ENCODE measurements at places on chromosomes 1 and 21.

- no peak for DNase-seq
These were observed 126.7 kb downstream of the PGBD5 start for GRCh38 chr1:230299191-230300006.

- no peak for DNase-seq
These were observed 268.1 kb downstream of the GRIK1 start for GRCh38 chr21:29671728-29672127.

DNA sequence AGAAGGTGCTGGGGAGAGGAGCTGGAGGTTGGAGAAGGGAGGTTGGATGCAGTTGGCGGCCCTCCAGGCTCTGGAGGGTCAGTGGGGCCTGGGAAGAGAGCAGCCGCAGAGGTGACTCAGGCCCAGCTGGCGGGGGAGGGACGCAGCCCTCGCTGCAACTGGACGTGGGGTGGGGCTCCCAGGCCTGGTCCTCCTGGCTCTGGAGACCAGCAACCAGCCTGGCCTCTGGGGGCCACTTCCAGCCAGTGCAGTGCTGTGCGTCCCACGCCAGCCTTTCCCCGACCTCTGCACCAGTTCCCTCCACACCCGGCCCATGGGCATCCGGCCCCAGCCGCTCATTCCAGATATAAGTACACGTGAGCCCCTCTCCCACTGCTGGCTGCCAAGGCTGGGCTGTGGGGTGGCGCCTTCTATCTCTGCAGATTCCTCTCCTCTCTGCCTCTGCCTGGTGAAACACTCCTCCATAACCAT is 38.0 kb upstream of the COL18A1 start:
- DNase-seq, result peak; percentile 97

GRCh38 chr1:202291001-202291400 is 50.7 kb downstream of the UBE2T start:
- DNase-seq, result no peak

DNA sequence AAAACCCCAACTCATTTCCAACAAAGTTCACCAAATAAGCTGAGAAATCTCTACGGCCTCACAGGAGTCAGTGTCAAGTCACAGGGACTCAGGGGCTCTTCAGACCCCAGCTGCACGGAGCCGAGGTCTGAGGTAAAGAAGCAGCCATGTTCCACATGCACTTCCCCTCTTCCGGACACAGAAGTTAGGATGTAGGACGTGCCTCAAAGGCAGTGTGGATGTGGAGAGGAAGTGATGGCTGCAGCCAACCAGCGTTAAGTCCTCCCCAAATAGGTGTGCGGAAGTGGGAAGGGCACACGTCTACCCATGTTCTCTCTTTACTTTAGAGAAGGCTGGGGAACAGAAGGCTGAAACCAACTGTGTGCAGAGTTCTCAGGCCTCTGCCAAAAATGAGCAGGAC is 14.6 kb upstream of the NCF2 start:
- DNase-seq, result no peak

- peak; percentile 22 for DNase-seq
These were observed 190.6 kb downstream of the FGGY start for GRCh38 chr1:59487335-59488031.

DNA sequence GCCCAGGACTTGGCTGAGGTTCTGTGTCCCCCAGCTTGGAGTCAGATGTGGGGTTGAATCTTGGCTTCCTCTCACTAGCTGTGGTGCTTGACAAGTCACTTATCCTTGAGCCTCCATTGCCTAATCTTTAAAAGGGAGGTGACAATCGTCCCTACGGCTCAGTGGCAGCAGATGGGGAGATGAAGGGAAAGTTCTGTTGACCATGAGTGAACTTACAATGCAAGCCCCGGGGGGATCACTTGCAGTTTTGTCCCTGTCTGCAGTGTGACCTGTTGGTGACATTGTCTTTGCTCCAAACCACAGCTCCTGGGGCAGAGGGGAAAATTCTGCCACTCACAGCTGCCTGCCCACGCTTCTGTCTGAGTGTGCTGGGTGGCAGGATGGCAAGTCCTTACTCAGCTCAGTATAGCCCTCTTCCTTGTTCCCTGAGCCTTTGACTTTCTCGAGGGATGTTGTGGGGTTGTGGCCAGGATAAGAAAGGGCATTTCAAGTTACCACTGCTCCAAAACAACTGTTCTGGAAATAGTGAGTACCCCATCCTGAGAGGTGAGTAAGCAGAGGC is 1.7 kb downstream of the PCSK9 start:
- no peak for DNase-seq

- DNase-seq, result no peak
These were observed 615 bp upstream of the MRPS15 start for GRCh38 chr1:36464605-36465393.

DNA sequence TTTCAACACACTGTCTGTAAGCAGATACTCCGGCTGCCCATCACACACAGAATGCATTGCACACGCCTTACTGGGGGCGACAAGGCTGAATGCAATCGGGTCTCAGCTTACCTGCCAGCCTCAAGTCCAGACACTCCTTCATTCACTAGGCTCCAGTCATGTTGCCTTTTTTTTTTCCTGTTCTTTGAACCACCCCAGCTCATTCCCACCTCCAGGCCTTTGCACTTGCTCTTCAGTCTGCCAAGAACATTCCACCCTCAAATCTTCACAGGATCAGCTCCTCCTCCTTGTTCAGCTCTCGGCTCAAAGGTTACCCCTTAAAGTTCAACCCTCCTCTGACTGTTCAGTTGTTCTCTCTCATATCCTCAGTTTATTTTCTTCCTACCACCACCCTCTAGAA is 181.9 kb upstream of the ESRRG start:
- DNase-seq, result no peak

DNA sequence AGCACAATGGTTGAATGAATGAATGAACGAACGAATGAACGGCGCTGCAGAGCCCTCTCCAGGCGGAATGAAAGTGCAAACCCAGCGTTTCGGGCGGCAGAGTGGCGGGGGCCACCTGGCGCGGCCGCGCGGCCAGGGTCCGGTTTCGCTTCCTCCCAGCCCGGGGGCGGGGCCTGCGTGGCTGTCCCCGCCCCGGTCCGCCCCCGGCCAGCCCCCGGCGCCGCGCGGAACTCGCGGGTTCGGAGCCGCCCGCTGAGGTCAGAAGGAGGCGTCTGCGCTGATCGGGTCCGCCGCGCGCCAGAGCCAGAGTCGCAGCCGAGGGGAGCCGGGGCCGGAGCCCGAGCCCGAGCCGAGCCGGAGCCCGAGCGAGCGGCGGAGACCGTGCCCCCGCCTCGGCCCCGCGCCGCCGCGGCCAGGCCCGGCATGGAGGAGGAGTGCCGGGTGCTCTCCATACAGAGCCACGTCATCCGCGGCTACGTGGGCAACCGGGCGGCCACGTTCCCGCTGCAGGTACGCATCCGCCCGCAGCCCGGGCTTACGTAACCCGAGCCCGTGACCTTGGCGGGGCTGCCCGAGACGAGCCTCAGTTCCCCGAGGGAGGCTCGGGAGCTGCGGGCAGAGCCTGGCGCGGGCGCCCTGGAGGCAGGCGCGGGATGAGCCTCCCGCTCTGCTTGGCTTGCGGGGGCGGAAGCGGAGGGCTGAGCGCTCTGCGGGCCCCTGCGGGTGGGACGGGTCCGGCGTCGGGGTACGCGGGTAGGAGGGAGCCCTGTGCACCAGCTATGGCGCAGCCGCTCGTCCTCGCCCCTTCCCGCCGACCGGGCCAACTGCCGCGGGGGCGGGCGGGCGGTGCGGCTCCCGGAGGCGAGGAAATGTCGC is at the start of gene PDXK:
Gene PDXK (plus strand): TSS at position 258 of the 876 bp plus-strand sequence. CDS start 166 bp downstream, at position 424.
- peak; percentile 92 for DNase-seq

DNA sequence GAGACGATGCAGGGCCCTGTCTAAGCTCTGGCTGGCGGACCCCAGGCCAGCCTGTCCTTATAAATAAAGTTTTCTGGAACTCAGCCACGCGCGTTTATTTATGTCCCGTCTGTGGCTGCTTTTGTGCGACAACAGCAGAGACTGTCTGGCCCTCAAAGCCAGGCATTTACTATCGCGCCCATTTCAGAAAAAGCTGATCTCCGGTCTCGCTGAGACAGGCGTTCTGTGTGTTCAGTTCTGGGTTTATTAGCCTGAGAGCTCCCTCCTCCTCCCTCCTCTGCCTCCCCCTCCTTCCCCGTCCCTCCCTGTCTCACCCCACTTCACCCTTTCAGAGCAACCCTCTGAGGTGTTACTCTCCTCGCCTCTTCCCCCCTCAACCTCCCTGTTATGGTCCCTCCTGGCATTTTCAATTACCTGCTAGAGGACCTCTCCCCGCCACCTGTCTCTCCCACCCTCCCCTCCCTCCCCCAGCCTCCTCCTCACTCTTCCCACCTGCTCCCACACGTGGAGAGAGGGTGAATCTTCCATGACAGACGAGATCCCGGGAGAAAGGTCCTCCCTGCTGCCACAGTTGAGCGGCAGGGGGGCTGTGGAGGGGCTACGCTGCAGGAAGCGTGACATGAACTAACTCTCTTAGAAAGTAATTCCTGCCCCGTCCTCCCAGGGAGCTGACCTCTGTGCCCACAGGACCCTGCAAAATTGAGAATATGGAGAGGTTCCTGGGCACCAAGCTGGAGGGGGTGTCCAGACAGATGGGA is 59.9 kb downstream of the SPSB1 start:
- no peak for DNase-seq

GRCh38 chr1:205271745-205272144 is 44.0 kb downstream of the TMCC2 start:
- DNase-seq, result no peak

GRCh38 chr1:63773815-63774616 is at the start of gene ROR1:
Gene ROR1 (plus strand): TSS chr1:63774017.
- DNase-seq, result peak; percentile 96

DNA sequence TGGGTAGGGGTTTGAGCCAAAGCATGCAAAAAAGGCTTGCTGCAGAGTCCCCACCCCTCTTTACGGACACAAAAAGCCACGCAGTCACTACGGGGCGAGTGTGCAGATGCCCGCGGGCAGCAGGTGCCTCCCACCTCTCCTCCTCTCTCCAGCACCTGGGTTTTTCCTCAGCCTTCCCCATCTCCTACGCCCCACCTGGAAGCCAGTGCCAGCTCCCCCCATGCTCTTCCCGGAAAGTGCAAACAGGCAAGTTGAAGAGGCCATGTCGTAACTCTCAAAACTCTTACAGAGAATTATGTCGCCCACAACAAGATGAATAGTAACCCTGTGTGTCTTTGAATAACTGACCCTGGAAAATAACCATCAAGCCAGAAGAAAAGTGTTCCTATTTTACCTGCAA is 82.5 kb downstream of the PDE9A start:
- no peak for DNase-seq

DNA sequence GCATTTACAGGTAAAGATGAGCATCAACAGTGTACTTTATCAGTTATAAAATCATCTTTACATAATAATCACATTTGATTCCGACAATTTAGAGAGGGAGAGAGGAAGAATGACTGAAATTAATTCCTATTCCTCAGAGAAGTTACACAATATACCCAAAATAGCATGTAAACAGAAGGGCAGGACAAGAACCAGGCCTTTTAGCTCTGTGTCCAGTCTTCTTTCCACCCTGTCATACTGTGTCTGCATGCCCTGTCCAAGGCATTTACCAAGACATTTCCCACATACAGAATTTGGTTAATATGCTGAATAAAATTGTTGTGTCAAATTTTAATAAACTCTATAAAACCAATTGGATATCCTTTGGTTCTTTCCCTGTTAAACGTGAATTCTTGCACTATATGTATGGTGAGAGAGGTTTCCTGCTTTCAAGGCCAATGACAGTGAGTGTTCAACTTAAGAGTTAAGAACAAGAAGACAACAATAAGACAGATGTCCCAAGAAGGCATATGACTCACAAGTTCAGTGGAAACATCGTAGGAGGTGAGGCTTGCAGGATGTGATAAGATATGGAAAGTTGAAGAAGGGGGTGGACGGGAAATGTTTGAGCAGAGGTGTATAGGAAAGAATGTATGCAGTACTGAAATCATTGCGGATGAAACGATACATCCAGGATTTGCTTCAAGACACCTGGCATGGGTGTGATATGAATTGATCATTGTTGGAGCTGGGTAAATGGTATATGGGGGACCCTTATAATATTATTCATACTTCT is 20.8 kb downstream of the LRRC8B start:
- peak; percentile 32 for DNase-seq

DNA sequence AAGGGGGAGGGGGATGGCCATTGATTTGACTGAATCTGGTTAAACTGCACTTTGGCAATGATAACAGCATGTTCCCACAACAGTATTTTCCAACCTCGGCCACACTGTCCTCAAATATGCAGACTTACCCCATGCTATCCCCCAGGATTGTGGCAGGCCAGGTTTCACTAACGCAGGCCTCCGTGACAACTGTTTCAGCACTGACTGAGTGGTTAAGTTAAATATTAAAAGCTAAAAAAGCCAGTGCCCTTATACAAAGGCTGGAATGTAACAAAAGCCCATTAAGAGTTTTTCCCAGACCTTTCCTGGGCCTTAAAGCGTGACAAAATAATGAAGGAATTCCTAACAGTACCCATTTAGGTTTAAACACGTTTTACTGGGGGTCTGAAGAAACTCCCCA is 202.9 kb downstream of the USP25 start:
- DNase-seq, result no peak

- DNase-seq, result peak; percentile 49
These were observed 6.7 kb downstream of the KYAT3 start for GRCh38 chr1:88985692-88986091.

- peak; percentile 20 for DNase-seq
These were observed 8.2 kb downstream of the VANGL1 start for GRCh38 chr1:115649964-115650363.

DNA sequence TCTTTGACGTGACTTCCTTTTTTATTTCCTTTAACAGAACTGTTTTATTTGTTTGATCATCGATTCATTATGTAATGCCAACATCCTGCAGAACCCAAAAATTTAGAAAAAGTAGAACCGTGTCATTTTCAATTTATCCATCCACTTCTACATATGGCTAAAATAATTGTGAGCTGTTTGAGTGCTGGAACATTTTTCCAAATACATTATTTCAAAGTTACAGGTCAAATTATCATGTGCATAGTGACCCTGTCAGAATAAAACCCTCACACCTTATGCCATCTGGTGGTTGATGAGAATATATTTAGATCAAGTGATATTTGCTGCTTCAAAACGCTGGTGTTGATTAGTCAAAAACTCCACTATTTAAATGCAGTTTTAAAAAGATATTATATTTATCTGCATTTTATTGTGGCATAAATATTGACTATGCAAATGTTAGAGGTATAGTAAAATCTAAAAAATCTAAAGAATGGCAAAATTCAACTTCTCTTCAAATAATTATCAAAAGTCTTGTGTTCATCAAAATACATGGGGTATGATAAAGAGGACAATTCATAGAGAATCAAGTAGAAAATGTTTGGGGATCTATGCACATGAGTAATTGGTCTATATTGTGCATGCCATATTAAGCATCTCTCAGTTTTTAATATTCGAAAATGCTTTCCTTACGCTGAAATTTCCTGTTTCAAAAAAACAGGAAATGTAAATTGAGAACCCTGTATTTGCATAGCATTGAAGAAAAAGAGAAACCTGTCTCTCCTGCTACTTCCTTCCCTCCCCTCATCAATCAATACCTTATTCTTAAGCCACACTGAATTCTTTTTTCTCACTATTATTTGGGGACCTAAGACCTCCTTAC is 39.7 kb downstream of the UBE2U start:
- DNase-seq, result peak; percentile 57

GRCh38 chr1:235093696-235094592 is 34.7 kb downstream of the TOMM20 start:
- peak; percentile 74 for DNase-seq

GRCh38 chr1:183739082-183739481 is 65.8 kb upstream of the RGL1 start:
- DNase-seq, result no peak

All from Daoy (cell line).